ENCODE measurements at places on chromosomes 13 and 19. TPM values are rescaled to one million over a fixed set of nuclear protein-coding genes. Genes with fewer than 3 reads are reported as not detected.

Gene ZNF578
- 9.6 TPM for total RNA-seq

Gene CATSPERD
- total RNA-seq = not detected

Gene IL27RA
- 2.6 TPM for total RNA-seq

Gene TMIGD2
- total RNA-seq = not detected

All from fibroblast of lung (primary cell).